ENCODE measurements at places on chromosomes 7 and 10.

- DNase-seq = no peak
Observed at GRCh38 chr7:81299711-81300110, 380.9 kb upstream of the SEMA3C start.

DNA sequence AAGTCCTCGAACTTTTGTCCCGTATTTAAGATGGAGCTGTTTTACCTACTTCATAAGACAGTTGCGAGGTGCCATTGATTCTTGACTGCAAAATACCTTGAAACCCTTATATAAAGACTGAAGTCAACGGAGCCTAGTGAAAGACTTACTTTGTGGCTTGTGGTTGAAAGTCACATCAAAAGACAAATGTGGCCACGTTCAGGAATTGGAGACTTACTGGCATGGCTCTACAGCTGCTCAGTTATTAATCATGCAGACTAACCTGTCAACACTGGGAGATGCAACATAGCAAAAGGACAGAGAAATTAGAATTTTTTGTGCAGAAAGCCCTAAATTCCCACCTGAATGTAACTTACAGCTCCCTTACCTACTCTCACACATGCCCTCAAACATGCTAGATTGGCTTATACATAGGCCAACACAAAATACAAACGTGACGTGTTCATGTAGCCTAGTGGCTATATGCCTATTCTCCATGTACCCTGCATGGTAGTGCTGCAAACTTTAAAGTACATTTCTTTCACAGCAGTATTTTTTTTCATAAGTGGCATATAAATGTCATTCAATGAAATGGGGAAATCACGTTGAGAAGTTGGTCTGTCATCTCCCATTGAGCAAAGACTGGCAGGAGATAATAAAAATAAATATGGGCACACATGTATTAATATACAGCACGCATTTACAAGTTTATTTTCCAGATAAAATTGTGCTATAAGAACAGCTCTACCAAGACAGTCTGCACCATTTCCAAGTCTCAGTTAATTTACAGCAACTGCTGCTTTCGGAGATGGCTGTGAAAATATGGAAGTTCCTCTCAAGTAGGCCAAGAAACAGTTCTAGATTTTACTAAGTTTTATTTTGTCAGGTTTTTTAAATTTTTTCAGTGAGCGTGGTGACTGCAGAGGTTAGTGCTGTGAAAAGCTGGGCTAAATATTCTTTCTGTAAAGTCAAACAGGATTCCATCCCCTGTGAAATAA lies 170.4 kb upstream of the C7orf33 start:
- DNase-seq = peak; percentile 52

GRCh38 chr10:59057345-59057744 lies 119.1 kb upstream of the PHYHIPL start:
- no peak for DNase-seq

DNA sequence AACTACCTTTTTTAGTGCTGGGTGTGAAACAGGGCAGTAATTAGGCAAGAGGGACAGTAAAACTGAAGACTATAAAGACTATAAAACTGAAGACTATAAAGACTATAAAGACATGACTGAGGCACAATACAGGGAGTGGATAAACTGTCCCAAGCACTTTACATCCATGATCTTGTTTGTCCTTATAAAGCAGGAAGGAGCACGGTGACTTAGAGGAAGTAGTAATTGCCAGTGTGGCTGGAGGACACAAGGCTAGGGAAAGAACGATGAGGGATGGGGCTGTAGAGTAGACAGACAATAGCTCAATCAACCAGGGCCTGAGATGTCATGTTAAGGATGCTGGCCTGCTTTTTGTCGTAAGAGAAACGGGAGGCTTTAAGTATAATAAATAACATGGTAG lies 26.0 kb downstream of the DNAJC12 start:
- no peak for DNase-seq

- peak; percentile 18 for DNase-seq
Observed at GRCh38 chr7:29289156-29290021, 94.8 kb downstream of the CHN2 start.

DNA sequence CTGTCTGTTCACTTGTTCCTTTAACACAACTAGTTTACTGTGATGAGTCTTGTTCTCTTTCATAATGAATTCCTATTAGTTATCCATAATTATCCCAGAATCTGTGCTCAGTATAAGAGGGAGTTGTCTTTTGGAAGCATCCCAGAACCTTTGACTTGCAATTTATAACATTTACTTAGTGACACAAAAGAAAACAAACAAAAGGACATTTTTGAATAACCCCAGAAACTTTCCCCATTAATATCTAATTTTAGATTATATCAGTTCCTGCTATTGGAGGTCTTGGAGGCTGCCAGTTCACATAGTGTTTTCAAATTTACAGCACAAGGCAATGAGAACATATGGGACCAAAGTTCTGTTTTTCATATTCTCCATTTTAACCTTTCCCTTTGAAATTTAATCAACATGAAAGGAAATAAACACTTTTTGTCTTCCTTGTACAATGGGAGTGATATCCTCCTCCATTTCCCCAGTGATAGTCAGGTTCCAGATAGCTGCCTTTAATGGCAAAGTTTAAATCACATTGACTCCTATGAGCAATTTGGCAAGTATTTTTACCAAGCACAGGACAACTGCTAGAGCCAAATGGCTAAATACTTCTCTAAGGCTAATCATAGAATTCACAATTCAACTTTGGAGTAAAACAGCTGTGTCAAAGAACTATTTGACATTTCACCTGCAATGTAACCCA lies 37.1 kb upstream of the GNAT3 start:
- no peak for DNase-seq

DNA sequence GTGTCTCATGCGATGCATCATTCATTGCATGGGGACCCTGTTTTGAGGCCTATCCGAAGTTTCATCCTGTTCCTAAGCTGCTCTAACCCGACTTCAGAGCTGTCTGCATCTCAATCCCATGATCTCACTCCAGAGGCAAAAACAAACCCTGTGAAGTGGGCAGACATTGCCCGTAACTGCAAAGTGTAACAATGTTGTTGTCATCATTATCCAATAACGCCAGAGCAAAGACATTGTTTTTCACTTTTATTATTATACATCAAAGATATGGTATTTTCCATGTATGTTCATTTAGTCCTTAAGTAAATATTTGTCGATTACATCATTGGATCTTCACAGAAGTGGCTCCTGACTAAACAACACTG lies 246.7 kb downstream of the KLF6 start:
- DNase-seq = no peak

- DNase-seq = no peak
Observed at GRCh38 chr7:26520483-26520882, 228.8 kb downstream of the SNX10 start.

GRCh38 chr10:3749600-3749999 lies 35.4 kb downstream of the KLF6 start:
- no peak for DNase-seq

DNA sequence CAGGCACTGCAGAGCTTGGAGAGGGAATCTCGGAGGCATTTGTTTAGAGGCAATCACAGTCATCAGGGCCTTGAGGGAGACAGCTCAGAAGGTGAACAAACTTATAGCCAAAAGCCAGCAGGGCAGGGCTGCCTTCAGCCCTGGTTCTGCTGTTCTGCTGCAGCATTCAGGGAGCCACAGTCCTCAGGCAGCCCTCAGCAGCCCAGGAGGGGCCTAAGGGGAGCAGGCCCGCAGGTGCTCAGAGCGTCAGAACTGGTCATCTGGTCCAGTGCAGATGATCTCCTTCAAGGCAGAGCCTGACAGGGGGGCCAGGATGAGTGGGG lies 84.7 kb downstream of the ARHGAP22 start:
- DNase-seq = no peak

GRCh38 chr10:104123397-104123796 lies 1.4 kb downstream of the SFR1 start:
- peak; percentile 46 for DNase-seq

- no peak for DNase-seq
Observed at GRCh38 chr10:80196950-80197315, 8.4 kb downstream of the ANXA11 start.

DNA sequence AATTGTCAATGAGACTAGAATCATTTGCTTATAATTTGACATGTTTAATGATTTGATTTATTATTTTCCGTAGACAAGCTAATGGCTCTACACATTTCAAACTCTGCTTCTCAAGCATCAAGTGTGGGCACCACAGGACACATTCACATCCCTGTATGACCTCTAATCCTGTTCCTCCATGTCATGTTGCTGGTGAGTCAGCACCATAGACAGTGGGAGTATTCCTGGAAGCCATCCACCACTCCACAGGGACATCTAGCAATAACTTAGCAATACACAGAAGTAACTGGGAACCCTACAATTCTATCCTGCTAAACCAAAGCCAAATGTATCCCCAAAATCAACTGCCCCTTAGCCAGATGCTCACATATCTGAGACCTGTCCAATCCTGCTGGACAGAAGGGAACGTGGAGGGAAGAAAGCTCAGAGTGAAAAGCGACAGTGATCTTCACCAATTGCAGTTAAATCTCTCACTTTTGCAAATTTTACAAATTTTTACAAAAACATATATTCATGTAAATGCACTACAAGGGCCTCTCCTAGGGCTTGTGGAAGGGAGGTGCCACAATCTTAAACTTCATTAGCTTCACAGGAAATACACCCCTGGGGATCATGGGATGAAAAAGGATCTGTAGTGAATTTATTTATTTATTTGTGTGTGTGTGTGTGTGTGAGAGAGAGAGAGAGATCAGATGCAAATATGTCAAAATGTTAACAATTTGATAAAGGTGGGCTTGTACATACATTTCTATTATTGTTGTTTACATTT lies 126.5 kb downstream of the GFRA1 start:
- no peak for DNase-seq

DNA sequence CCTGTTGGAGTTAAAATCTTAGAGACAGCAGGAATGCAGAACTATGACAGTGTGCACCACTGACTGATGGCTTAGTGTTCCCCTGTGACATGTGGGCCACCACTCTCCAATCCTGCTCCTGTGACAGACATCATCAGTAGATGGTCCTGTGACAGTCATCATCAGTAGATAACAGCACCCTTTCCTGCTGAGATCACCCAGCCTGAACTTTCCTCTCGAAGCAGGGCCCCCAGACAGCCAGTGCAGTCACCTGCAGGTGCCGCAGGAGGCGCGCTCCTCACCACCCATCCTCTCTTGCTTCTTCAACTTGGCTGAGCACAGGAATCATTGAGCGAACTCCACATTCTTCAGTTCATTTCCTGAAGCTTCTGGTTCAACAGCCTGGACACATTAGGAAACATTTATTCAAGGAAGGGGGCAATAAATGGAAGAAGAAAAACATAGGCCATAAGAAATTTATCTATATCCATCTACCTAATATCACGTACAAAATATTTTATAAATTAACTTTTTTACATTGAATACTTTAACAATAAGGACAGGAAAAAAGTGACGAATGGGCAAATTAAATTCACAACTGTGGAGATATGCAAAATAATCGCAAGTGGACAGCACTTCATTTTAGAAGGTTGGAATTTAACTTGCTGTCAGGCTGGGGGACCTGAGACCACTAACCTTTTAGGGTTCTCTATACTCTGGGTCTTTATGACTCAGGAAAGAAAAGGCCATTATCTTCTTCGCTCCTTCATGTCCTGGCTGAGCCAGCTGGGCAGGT lies 32.0 kb upstream of the MKI67 start:
- DNase-seq = no peak

- DNase-seq = no peak
Observed at GRCh38 chr7:116711790-116712189, 39.8 kb downstream of the MET start.

GRCh38 chr10:131996466-131997365 lies 15.0 kb upstream of the BNIP3 start:
- DNase-seq = no peak

DNA sequence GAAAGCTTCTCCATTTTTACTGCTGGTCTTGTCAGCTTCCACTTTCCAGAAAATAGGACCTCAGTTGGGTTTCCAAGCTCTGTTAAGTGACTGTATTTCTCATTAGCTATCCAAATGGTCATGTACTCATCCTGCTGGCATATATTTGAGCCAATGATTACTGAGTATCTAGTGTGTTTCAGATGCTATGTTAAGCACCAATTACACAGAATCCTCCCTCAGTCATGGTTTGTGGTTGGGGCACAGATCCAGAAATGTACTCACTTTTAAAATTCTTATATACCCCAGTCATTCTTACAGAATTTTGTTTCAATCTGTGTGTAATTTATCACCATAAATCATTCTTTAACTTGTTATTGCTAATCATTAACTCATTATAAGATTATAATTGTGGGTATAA lies 362.3 kb upstream of the MTPN start:
- DNase-seq = no peak

DNA sequence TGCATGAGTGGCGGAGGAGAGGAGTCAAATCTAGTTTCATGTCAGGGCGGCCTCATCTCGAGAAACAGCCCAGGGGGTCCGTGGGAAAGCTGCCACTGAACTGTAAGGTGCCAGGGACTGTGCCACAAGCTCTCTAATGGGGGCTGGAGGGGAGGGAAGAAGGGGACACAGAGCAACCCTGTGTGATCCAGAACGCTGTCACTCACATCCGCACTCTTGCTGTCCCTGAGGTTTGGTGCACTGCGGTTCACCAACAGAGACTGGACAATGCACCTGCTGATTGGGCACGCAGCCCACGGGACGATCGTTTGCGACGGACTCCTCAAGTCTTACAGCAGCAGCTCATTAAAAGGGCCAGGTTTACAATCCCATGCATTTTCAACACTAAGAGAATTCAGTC lies 47.7 kb downstream of the AMZ1 start:
- no peak for DNase-seq

DNA sequence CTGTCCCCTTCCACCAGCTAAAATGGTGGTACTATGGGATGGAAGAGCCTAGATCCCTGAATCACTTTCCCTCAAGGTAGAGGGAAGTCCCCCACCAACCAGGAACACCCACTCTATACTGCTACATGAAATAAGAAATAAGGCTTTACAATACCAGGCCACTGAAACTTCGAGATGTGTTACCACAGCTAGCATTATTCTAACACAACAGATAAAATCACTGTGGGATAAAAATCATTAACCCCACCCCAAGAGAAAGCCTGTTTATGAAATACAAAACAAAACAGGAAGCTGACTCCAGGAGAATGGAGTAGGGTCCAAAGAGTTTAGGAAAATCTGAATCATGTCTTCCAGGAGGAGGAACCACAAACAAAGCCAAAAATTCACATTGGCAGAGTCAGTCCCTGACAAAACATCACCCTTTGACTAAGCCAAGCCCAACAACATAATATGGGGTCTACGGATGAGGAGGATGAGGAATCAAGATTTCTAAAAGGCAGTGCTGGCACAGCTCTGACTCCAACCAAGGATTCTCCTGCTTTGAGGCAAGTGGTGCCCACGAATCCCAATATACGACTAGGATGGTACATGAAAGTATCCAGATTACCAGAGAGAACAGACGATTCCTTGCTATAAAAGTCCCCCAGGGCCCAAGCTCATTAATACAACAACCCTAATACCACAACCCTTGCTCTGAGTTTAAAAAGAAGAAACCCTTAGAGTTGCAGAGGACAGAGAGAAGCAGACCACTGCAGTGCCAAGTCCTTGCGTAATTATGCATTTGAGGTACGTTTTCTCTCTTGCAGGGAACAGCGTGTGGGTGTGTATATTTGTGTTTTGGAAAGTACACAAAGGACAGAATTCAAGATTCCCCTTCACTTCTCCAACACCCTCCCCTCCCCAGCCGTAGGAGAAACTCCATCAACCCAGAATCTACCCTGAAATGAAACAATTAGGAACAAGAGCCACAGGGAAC lies 23.7 kb downstream of the XPNPEP1 start:
- DNase-seq = no peak

Measured in hematopoietic multipotent progenitor cell (in vitro differentiated cells).